ENCODE measurements at places on chromosomes 2 and 18.

- DNase-seq, result peak; percentile 73
These were observed 212.9 kb downstream of the CYP26B1 start for GRCh38 chr2:71934595-71935261.

DNA sequence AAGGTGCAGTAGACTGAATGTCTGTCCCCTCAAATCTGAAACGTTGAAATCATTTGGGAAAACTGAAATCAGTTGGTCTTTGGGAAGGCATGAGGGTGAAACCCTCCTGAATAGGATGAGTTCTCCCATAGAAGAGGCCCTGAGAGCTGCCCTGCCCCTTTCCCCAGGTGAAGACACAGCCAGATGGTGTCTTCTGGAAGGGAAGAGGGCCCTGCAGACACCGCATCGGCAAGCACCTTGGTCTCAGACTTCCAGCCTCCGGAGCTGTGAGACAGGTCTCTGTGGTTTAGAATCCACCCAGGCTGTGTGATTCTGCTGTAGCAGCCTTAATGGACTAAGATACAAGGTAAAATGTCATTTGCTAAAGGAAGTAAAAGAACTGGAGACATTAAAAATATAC lies 42.1 kb upstream of the SNTG2 start:
- DNase-seq, result peak; percentile 49

DNA sequence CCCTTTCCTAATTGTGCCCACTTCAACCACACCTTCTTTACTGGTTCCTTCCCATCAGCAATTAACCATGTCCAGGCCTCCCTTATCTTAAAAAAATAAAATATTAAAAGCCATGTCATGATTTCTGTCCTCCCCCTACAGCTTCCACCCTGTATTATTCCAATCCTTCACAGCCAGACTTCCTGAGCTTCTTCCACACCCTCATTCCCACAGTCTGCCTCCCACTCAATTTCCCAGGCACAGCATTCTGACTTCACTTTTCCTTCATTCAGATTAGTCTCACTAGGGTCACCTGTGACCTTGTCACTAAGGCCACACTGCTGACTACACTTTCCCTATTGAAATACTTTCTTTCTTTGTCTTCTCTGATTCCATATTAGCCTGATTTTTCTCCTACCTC lies 159.4 kb downstream of the DIS3L2 start:
- no peak for DNase-seq

DNA sequence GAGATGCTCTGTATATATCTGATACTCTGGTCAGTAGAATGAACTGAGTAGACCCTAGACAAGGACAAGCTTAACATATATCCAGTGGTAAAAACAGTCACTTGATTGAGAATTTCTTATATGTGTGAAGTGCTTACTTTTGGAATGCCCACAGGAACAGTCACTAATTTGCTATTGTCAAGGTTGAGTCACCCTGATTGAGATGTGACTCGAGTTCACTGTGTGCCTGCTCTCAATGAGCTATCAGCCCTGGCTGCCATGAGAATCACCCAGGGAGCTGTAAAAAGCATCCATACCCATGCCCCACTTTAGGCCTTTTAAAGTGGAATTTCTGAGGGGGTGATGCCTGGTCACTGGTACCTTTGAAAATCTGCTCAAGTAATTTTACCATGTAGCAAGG lies 283.7 kb downstream of the SUCLG1 start:
- DNase-seq, result no peak

DNA sequence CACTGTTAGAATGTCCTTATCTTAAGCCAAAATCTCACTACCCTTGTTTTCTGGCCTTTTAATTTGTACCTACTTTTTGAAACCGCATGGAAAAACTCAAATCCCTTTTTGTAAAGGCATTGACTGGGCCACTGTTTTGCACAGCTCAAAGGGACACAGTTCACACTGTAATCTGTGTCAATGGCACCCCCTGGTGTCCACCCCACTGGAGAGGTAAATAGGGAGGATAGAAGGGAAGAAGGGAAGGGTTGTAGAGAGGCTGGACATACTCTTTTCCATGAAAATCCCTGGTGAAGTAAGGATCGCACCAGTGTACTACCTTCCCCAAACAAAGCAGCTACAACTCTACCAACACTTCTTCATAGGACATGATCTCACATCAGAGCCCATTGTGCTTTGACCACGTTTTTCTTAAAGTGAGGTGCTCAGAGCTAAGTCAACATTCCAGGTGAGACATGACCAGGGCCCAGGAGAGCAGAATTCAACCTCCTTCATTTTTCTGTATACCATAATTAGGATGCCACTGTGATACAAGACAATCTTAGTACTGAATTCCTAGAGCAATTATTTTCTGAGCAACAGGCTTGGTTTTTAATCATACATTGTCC lies 92.4 kb upstream of the RMDN2 start:
- peak; percentile 93 for DNase-seq
